ENCODE measurements at places on chromosomes 16 and 17. TPM values are rescaled to one million over a fixed set of nuclear protein-coding genes. Genes with fewer than 3 reads are reported as not detected.
A peak's percentile ranks its signal among the peaks of the same experiment; 100 is the strongest.

GRCh38 chr17:1896243-1897104, 66.7 kb downstream of the RPA1 start:
- no peak for DNase-seq

DNA sequence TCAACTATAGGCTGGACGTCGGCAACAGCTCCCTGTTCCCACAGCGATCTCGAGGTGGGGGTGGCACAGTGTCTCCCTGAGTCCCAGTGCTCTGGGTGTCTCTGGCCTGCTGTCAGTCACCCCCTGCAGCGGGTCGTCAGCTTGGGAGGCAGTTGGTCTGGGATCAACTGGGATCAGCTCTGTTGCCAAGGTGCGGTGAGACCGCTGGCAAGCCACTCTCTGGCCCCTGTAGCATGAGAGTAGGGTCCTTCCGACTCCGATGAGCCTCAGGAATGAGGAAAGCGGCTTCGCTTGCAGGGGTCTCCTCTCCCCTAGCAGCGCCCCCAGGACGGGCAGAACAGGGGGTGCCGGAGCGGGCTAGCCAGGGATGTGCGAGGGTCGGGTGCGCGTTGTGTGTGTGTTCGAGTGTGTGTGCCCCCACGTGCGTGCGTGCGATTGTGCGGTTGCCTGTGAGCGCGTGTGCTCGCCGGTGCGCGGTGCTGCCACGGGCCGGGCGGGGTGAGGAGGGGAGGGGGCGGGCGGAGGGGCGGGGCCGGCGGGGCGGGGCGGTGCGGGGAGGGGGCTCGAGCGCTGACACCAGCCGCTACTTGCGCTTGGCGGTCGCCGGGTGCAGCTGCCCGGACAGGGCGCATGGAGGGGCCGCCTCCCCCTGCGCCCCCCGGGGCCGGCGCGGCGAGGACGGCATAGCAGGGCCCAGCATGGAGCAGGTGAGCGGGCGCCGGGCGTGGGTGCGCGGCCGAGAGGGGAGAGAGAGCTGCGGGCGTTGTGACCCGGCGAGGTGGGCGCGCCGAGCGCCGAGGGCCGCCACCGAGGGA, 9.4 kb upstream of the ARHGAP23 start:
- DNase-seq, result no peak

GRCh38 chr16:86213437-86214205, 296.7 kb upstream of the FOXF1 start:
- no peak for DNase-seq

DNA sequence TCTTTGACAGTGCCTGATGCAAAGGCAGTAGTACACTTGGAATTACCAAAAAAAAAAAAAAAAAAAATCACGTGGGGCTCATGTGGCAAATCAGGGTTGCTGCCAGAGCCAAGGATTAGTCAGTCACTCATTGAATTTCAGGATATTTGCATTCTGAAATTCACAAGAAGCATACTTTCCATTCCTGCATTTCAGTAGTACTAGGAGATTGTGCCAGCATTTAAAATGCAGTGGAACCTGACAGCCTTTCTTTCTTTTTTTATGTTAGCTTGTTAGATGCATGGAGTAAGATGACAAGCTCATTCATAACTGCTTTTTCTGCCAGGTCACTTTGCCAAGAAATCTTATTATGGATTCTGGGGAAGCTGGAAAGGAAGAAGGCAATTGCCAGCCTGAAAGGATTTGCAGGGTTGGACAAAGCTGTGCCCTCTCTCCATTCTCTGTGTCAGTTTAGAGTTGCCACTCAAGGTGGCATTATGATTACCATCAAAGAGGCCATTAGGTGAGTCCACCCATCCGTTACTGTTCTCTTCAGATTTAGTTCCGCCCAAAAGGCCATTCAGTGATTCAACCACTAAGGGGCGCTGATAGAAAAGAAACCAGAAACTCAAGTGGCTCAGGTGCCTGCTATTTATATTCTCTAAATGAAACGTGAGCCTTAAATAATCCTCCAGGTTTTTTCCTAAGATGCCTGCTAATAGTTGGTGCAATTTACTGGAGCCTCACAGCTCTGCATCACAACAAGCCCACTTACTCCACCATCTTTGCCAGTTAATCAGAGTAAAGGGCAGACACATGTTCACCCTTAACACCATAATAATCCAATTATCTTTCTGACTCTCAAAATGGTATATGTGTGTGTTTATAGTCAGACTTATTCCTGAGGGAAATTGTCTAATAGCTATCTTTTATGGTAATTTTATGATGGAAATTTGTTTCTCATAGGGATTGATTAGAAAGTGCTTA, 59.0 kb downstream of the TANGO6 start:
- no peak for DNase-seq

GRCh38 chr17:64406321-64407200, 15.9 kb upstream of the PECAM1 start:
- no peak for DNase-seq

GRCh38 chr17:29322363-29322762, 28.4 kb upstream of the NUFIP2 start:
- DNase-seq, result no peak

DNA sequence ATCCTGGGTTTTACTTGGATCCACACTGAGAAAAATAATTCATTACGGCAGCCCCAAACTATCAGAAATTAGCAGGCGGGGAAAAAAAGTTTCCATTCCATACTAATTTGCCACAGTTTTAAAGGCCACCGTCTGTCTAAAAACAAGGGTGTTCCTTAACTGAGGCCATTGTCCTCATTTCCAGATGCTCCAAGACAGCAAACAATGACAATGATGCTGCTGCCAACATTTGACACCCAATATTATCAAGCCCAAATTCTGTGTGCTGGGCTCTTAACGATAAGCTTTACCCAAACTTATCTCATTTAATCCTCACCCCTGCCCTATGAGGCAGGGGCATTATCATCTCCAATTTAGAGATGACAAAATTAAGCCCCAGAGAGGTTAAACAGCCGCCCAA, 26.3 kb downstream of the CUEDC1 start:
- DNase-seq, result no peak

GRCh38 chr16:57422026-57422944, 17.7 kb downstream of the CCL17 start:
- no peak for DNase-seq

DNA sequence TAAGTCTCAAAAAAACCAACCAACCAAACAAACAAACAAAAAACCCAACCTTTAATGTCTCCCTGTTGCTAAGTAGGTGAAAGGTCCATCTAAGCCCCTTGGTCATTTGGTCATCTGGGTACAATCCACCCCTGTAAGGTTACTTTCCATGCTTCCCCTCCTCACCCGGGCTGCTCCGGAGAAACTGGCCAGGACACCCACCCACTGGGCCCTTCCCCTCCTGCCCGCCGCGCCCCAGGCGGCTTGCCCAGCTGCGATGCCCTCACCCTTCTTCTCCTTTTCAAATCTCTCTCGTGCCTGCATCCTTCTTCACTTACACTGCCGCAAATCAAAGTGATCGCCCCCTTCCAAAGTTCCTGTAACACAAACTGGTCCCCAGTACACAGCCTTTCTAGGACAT, 2.0 kb downstream of the NTAN1 start:
- DNase-seq, result no peak

DNA sequence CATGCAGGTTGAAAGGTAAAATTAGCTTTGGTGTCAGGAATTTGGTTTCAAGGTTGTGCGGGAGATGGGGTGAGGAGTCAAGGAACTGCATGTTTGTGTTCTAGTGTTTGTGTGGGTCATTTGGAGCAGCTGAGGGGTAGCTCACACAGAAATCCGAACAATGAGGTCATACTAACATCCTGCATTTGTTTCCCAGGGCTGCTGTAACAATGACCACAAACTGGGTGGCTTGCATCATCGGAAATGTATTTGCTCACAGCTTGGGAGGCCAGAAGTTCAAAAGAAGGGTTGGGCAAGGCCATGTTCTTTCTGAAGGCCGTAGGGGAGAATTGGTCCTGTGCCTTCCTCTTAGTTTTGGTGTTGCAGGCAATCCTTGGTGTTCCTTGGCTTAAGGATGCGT, 287.4 kb downstream of the HAPSTR1 start:
- DNase-seq, result no peak

DNA sequence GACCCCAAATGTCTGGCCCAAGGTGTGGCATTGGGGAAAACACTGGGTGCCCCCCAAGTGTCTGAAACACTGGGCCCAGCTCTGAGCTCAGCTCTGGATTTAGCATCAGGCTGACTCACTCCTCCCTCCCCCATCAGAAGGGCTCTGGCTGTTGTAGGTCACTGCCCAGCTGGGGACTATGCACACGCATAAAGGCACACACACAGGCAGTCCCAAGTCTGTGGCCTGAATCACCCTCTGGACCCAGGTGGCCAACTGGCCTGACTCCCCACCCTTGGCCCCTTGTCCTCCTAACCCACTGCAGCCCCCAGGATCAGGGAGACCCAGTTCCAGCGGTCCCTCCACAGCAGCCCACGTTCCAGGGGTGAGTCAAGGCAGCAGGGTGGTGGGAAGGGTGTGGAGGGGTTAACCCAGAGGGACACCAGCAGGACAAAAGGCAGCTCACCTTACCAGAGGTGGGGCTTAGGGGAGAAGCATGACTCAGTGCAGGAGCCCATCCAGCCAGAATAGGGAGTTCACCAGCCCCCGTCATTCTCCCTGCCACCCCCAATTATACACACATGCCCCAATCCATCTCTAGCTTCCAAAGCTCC, 47.0 kb downstream of the MYO18A start:
- DNase-seq, result peak; percentile 48

DNA sequence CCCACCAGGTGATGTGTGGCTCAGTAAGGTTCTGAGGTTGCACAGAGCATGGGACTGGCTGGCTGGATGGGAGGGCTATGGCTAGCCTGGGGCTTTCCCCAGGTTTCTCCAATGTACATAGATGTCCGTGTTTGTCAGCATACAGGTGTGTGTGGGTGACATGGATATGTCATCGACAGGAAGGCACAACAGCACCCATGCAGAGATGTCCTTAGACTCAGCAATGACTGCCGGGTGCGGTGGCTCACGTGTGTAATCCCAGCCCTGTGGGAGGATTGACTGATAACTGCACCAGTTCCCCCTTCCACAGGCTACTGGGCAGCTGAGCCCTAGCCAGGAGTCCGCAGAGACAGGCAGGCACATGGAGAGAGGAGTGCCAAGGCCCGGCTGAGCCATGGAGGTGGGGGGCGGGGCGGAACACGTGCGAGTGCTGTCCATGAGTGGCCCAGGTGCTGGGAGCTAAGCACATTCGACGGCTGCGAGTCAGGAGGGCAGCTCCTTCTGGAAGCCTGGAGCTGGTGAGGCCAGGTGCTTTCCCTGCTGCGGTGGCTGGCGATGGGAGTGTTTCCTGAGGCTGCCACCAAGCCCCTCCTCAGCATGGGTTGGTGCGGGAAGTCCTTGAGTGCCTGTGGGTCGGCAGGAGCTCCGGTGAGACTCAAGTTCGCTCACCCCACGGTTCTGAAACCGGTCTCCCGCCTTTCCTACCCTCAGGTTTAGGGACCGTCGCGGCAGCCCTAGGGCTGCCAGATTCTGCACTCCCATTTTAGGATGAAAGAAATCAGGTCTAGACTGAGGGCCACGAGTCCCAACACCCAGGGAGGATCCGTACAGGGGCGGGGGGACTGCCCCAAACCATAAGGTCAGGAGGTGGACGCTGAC, 858 bp upstream of the ASPSCR1 start:
- DNase-seq, result no peak

DNA sequence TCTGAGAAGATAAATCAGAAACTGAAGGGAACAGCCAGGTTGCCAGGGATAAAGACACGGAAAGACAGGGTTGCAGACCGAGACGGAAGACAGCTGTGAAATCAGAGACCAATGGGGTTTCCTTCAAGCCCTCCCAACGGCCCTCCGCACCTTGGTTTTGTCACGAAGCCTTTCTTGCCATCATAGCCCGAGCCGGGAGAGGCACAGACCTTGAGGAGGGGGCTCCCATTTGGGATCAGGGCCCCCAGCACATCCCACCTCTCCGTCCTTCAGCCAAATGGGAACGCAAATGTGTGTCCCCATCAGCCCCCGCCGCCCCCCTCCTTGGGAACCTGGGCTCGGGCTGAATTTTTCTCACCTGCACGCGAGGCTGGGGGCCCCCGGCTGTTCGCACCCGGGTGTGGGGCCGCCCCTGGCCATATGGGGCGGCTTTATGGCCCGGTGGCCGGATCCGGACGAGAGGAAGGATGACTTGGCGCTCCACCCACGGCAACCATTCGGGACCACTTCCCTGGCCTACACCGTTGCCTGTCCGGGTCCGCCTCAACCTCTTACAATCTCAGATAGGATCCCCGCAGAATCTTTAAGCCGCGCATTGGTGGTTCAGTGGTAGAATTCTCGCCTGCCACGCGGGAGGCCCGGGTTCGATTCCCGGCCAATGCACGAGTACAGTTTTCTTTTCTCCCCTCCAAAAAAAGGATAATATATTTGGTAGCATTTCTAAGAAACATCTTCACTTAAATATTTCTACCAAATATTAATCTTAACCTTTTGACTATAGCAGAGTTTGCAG, 1.4 kb upstream of the HES7 start:
- peak; percentile 74 for DNase-seq

DNA sequence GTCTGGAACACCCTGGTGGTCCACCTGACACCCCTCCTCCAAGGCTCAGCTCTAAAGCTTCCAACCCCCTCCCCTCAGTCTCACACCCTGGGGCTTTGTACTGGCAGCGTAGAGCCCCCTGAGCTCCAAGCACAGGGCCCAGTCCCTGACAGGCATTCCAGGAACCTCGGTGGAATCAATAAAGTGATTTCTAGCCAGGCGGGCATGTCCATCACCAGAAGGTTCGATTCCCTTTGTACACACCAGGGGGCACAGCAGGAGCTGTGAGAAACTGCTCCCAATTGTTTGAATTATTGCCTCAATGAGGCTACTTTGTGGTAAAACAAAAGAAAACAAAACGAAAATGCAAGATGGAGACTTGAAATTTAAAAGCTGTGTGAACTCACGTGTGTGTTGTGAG, 51.8 kb downstream of the SMPD3 start:
- DNase-seq, result no peak

- DNase-seq, result no peak
These were observed 66.9 kb downstream of the CYTH1 start for GRCh38 chr17:78715000-78715771.

GRCh38 chr16:81657781-81658180, 121.3 kb upstream of the PLCG2 start:
- no peak for DNase-seq

Gene NEUROD2
- total RNA-seq, result not detected

Gene MSLN
- 0.91 TPM for total RNA-seq

Gene SLC16A6
- total RNA-seq, result 0.08 TPM

Gene PPP1R1B
- 0.36 TPM for total RNA-seq

Gene KLHL10
- total RNA-seq, result not detected

Gene TNK1
- 1.8 TPM for total RNA-seq

Data from left ventricle myocardium inferior (tissue), 1 donor.